ENCODE measurements at places on chromosomes 11 and 22. TPM values are rescaled to one million over a fixed set of nuclear protein-coding genes. Genes with fewer than 3 reads are reported as not detected.

GRCh38 chr11:120710354-120711131 lies 199.0 kb downstream of the GRIK4 start:
- peak; percentile 89 for DNase-seq

GRCh38 chr11:32852207-32852606 lies 22.5 kb downstream of the PRRG4 start:
- DNase-seq, result peak; percentile 62

DNA sequence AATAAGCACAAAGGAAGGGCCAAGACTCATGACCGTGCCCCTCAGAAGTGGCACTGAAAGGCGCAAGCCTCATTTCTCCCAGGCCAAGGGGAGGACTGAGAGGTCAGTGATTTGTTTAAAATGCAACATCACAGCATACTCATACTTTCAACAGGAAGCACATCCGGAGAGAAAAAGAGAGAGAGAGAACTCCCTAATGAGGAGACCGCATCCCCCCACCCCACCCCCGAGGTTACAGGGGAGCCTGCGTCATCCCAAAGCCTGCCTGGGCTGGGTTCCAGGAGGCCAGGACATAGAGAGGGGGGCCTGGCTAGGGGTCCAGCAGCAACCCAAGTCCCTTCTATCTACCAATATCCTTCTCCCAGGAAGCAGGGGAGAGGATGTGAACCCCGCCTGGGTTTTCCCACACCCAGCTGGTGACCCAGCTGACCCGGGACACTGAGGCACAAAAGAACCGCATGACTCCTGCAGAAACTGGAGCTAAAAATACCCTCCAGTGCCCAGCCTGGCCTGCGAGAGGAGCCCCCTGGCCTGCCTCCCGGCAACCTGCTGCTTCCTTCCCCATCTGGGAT lies 3.8 kb downstream of the CSNK1E start:
- DNase-seq, result peak; percentile 93

DNA sequence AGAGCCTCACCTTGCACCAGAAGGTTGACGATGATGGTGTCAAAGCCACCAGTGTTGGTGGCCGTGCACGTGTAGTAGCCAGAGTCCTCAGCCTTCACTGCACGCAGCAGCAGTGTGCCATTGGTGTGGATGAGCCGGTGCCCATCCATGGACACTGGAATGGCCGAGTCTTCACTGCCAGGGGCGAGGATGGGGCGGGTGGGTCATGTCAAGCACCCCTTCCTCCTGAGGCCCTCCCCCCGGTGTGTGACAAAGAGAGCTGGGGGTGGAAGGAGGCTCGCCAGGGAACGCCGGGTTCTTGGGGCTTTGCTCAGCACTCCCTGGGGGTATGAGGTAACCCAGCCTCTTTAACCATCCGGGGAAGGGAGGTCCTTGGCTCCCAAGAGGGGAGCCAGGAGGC lies 111.6 kb downstream of the CEP164 start:
- DNase-seq, result no peak

DNA sequence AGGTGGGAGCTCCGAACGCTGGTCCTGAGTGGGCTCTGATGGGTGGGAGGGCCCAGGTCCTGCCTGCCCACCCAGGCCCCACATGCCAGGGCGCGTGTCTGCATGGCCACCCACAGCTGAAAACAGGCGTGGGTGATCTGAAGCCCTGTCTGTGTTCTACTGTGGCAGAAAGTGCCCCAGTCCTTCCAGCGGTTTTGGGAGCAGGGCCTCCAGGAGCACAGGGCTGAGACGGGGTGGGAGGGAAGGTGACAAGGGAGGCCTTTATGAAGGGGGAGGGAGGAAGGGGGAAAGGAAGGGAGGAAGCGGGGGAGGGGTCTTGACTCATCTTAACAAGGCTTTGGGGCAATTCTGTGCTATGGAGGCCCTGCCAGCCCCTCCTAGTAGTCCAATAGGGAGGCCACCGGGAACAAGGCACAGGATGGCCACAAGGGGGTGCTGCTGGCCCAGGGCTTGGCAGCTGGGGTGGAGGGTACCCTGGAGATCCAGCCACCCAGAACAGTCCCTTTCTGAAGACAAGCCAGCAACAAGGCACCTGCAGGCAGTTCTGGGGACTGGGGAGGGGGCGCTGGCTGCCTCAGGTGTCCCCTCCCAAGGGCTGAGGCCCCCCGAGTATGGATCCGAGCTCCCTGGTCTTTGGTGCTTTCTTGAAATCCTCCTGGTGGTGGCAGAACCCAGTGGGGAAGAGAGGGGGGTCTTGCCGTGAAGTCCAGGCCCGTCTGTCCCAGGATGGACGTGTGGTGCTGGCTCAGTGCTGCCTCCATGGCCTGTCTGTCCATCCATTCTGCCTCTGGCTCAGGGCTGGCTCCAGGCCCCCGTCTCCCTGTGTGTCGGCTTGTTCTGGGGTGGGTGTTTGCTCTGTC lies 6.3 kb upstream of the FADS3 start:
- peak; percentile 48 for DNase-seq

- DNase-seq, result no peak
Measured at GRCh38 chr11:66689661-66690590, 12.2 kb upstream of the RBM4B start.

- DNase-seq, result no peak
Measured at GRCh38 chr11:123051634-123052033, 10.3 kb downstream of the HSPA8 start.

Gene CD248
- total RNA-seq, result not detected

Gene OR5M11
- total RNA-seq, result not detected

Gene ABCC8
- not detected for total RNA-seq

Measured in MG63 (cell line).